HAP-1 (cell line): ENCODE measurements at places on chromosomes 13 and 19.

- no peak for DNase-seq
These were observed 125.3 kb downstream of the TSHZ3 start for GRCh38 chr19:31223740-31224534.

- DNase-seq, result no peak
These were observed 20.6 kb downstream of the FFAR2 start for GRCh38 chr19:35468637-35469036.

- DNase-seq, result no peak
These were observed 30.2 kb upstream of the HTR2A start for GRCh38 chr13:46926916-46927590.

GRCh38 chr13:25114220-25114619 lies 18.3 kb downstream of the PABPC3 start:
- peak; percentile 84 for DNase-seq

DNA sequence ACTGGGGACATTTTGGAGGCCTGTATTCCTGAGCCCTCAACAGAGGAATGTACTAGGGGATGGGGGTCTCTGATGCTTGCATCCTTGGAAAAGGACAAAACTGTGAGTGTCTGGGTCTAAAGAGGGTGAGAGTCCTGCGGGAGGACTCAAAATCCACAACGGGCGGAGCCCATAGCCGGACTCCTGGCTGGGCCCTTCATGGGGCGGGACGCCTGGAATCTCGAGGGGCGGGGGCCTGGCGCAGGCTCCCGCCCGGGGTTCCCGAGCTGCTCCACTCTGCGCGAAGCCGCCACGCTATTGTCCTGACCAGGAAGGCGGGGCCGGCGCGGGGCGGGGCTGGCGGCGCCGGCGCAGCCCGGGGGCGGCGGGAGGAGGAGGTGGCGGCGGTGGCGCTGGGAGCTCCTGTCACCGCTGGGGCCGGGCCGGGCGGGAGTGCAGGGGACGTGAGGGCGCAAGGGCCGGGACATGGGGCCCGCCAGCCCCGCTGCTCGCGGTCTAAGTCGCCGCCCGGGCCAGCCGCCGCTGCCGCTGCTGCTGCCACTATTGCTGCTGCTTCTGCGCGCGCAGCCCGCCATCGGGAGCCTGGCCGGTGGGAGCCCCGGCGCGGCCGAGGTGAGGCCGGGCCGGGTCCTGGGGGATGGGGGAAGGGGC lies at the start of gene APLP1:
TSS of gene APLP1 (plus strand) at position 403 of the 651 bp plus-strand sequence. CDS start at position 466, 63 bp downstream.
- peak; percentile 91 for DNase-seq

DNA sequence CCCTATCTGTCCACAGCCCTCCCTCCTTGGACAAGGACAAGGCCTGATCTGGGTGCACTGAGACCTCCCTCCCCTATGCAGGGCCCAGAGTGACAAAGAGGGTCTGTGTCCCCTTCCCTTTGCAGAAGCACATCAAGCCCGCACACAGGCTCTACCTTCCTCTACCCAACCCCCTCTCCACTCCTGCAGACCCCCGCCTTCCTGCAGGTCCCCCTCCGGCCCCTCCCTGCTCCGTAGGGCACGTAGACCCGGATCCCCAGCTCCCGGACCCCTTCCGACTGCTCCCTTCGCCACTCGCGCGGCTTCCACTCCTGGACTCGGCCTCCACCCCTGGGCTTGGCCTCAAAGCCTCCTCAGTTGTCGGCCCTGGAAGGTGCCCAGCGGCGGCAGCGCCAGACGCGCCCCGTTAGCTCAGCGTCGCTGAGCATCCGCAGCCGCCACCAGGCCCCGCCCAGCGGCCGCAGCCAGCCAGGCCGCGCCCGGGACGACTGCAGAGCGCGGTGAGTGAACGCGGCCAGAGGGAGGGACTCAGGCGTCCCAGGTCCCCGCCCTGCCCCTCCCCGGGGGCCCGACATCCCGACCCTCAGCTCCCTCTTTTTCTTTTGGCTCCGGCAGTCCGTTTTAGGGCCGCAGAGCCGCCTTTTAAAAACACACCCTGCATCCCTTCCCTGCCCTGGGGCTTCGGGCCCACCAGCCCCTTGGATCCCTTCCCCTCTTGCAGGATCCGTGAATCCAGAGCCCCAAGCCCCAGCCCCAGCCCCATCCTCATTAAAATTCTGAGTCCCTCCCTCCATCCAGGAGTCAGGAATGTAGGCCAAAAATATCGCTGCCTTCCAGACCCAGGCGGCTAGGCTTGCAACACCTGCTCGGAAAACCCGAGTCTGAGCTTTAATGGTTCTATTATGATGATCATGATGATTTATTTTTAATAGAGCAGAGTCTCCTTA lies 1.5 kb upstream of the MYADM start:
- DNase-seq, result no peak

DNA sequence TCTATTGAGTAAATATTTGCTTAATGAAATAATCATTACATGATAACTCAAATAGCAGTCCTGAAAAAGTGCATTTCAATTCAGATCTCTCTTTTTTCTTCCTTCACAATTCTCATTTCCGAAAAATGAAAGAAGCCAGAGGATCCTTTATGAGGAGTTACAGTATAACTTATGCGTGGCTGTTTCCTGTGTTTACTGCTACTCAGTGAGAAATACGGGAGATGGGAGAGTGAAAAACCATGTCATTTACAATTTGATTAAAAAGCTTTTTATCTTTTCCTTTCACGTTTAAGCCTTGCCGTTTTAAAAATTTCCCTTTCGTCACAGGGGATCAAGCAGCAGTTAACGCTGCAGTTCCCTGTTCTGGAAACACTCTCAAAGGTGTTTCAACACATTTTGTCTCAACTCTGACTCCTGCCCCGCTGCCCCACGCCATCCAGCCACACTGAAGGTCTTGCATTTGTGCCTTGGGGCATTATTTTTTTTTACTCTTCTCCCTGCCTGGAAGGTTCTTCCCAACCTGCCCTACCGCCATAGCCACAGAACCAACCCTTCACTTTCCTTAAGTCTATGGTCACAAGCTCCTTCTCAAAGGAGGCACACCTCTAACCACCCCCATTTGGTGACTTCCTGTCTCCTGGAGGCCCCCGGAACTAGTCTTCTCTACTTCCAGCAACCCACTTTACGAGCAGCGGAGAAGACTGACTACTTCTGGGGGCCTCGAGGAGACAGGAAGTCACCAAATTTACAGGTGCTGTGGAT lies 17.0 kb downstream of the KL start:
- DNase-seq, result peak; percentile 22

GRCh38 chr13:93900731-93901130 lies 578.8 kb downstream of the DCT start:
- no peak for DNase-seq
